ENCODE measurements at places on chromosomes 12 and 14. TPM values are rescaled to one million over a fixed set of nuclear protein-coding genes. Genes with fewer than 3 reads are reported as not detected.

DNA sequence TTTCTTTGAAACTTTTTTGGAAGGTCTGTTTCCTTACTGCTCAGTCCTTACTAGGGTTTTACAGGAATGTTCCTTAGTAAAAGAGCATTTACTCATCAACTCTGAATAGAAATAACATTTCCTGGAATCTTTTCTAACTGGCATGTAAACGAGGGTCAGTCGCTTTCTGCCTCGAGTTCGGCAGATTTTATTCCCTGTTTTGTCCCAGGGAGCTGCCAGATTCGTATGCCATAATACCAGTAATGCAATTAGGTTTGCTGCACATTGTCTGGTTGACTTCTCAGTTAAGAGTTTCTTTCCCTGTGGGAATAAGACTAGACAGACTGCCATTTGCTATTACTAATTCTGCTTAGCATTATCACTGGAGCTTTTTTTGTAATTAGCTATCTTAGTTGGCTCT is 91.9 kb downstream of the VRK1 start:
- DNase-seq, result no peak

GRCh38 chr14:55926007-55926406 is 192.2 kb upstream of the PELI2 start:
- no peak for DNase-seq

The SPX gene
- total RNA-seq, result 3.5 TPM

The JPH4 gene
- 0.10 TPM for total RNA-seq

Data from SJCRH30 (cell line).